ENCODE measurements at places on chromosomes 4 and X.

GRCh38 chrX:150269605-150270254, 93.4 kb upstream of the MAMLD1 start:
- DNase-seq: no peak

DNA sequence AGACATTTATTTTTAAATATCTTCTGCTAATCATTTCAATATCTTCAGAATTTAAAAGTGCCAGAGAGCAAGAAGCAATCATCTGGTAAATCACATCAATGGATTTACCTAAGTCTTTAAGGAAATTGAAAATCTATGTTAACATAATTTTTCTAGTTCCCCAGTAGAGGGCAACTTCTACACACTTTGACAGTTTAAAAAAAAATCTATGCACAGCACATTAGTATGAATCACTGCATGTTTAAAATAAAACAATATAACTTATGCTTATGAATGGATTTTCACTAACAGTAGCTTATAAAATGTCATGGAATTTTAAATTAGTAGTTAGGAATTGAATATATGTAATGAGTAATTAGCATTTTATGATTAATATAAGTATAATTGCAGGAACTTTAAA, 126.5 kb downstream of the REELD1 start:
- no peak for DNase-seq

DNA sequence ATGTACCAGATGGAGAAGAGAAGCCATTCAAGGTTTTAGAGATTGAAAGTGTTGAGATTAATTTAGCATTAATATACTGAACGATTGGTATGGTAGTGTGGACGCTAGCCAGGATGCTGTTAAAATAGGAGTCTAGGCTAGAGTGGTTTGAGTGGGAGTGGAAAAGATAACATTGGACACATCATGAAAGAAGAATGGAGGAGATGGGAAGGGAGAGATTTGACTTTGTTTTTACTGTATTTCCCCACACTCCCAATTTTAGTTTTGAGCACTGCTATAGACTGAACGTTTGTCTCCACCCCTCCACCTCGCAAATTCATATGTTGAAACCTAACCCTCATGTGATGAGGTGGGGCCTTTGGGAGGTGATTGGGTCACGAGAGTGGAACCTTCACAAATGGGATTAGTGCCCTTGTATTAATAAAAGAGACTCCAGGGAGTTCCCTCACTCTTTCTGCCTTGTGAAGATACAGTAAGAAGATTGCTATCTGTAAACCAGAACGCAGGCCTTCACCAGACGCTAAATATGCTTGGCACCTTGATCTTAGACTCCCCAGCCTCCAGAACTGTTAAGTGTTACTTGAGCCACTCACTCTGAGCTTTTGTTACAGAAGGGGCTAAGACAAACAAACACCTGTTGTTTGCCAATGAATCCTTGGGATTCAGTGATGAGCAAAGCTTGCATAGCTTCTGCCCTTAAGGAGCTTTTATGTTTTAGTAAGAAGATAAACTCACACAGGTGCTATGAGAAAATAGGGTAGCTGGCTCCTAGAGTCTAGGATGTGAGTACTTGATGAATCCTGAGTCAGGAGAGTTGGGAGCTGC, 25.8 kb downstream of the USP9X start:
- DNase-seq: no peak

- no peak for DNase-seq
Observed at GRCh38 chrX:55167124-55167803, 52.9 kb upstream of the PAGE5 start.

DNA sequence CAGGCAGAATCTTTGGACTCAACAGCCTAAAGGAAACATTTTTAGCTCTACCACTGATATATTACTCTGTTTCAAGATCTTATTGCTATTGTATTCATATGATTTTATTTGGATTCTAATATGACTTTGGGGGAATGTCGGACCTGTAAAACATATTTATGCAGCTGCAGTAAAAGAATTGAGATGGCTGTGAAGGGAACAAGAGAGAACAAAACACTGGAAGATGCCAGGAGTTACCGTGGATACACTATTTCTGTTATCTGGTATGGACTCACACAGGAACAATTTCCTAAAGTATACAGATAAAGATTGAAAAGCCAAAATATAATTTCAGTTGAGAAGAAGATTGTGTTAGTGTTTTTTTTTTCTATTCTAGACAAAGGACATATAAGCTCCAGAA, 113.0 kb upstream of the DCLK2 start:
- DNase-seq: no peak

DNA sequence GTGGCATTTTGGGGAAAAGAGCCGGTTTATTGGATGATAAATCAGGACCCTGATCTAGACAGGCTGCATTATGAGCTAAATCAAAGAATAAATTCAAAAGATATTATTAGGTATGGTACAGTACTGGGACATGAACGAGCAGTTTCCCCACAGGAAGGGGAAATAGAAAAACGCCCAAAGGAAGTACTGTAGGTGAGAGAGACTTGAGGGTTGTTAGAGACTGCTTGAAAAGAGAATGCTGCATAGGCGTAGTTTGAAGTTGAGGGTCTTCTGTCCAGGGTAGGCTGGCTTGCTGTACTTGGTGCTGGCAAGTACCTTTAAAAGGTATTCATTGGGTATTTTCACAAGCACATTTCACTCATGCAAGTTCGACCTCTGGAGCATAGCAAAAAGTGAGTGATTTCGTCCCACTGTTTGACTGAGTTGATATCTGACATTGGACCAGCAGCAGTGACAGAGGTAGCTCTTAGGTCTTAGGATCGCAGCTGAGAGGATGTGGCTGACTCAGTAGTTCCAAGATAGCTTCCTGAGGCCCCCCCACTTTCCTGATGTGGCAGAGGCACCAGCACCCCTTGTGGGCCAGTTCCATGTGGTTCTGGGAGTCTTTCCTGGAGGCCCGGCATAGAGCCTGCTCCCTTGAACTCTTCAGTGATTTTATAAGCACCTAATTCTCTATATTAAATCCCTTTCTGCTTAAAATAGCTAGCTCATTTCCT, 64.3 kb downstream of the TMEM131L start:
- DNase-seq: no peak

DNA sequence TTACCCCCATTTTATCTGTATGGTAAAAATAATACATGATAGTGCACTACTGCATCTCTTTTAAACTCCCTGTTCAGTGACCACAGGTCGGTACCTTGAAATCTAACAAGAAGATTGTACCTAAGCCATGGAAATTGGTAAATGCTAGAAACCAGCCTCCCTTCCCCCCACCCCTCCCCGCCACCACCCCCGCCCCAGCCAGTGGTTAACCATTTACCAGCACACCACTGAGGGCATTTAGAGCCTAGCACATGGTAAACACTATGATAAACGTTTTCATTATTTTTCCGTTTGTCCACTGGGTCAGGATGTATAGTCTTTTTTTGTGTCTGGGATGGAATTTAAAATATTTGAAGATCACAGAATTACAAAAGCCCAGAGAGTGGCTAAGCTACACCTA, 703 bp upstream of the FTSJ1 start:
- DNase-seq: no peak

DNA sequence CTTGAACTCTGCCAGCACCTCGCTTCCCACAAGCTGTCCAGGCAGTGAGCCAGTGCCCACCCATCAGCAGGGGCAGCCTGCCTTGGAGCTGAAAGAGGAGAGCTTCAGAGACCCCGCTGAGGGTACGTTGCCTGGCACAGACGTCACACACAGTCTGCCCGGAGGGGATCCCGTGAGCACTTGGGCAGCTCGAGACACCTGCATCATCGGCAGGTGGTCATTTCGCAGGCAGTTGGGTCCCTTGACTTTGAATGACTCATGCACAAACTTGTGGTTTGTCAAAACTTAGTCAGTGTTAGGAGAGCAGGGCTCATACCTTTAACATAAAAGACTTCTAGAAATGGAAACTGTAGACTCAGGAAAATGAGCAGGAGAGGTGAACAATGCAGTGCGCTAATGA, 9.9 kb downstream of the TACC3 start:
- no peak for DNase-seq

GRCh38 chr4:98421111-98421510, 159.9 kb downstream of the RAP1GDS1 start:
- DNase-seq: no peak

DNA sequence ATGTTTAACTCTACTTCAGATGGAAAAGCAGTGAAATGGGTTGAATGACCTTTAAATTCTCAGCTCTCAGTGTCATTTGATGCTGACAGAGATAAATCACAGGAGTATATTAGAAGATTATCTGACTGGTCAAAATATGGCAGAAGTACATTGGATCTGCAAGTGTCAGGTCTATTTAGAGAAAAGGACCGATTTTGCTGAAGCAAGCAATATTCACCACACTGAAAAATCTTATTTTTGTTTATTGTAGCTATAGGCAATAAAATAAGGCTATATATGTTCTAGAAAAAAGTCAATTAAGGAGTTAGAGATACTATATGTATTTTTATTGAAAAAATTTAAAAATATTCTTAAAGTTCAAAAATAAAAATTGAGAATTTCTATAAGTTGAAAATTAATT, 325.3 kb downstream of the CXXC4 start:
- DNase-seq: no peak

DNA sequence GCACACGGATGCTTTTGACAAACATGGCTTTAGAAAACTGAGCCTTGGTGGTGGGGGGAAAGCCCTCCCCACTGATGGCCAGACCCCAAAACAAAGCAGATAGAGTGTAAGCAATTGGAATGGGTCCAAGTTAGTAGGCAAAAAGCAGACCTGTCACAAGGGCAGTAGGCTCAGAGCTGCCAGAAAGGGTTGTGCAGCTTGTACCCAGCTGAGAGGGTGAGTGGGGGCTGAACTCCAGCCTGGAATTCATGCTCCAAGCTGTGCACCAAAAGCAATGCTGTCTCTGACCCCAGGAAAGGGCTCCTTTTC, 101.1 kb upstream of the TEX13D start:
- DNase-seq: no peak

DNA sequence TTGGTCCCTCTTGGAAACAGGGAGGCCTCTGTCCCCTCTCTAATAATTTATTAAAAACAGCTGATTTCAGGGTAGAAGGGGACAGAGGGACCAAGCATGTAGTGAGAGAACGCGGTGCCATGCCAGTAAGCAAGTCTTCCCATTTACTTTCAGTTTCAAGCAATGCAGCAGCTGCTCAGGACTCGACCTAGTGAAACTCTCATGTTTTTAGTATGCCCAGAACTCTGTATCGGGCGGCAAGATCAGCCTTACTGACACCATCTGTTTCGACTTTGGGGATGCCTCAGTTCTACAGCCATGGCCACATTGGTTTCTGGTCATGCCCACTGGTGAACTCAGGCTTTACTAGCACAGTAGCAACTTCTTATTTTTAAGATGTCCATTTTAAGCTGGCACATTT, 40.6 kb downstream of the ZNF81 start:
- DNase-seq: no peak

- no peak for DNase-seq
Observed at GRCh38 chrX:70454441-70455365, 10.1 kb downstream of the DLG3 start.

- DNase-seq: no peak
Observed at GRCh38 chr4:140237616-140238350, 83.8 kb upstream of the MAML3 start.

- DNase-seq: no peak
Observed at GRCh38 chr4:161907590-161907955, 256.2 kb downstream of the FSTL5 start.

GRCh38 chr4:138663883-138664282, 351.7 kb upstream of the NOCT start:
- DNase-seq: no peak

- DNase-seq: no peak
Observed at GRCh38 chr4:182400790-182401189, 157.6 kb downstream of the TENM3 start.

DNA sequence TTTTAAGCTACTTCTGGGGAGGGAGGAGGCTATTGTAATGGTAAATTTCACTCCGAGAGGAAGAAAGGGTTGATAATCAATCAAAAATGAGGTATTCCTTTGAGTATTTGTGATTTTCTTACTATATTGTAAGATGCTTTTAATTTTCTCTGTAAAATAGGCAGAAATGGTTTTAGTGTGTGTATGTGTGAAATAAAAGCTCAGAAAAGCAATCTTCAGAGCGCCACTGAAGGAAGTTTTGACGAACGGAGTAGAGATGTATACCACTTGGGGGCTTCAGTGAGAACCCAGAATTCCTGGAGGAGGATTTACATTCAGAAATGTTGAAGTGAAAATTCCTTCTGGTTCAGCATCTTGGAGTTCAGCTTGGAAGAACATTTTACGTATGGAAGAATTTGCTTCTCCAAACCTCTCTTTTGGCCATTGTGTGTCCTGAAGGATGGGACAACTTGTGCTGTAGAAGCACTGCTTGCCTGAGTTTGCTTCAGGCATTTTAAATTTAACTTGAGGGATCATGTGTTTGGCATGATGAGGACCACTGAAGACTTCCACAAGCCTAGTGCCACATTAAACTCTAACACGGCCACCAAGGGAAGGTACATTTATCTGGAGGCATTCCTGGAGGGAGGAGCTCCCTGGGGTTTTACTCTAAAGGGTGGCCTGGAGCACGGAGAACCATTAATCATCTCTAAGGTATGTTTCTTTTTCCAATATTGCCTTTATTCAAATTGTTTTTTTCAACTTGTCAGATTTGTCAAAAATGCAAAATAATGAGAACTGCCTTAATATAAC, 695 bp downstream of the SHROOM3 start:
- DNase-seq: no peak

- no peak for DNase-seq
Observed at GRCh38 chr4:156771171-156771837, 200.3 kb downstream of the PDGFC start.

DNA sequence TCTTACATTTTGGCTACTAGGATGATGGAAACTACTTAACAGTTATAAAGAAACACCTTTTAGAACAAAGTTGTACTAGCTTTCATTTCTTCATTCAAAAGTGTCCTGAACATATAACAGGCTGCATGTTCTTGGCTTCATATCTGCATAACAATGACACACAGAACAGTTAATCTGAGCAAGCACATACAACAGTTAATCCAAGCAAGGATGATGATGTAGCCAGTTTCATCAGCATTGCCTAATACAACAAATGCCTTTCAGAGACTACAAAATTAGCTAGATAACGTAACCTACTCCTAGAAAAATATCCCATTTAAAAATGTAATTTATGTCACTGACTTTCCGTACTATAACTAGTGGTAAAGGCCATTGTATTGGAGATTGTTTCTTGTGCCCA, 182.1 kb downstream of the SCFD2 start:
- DNase-seq: no peak

DNA sequence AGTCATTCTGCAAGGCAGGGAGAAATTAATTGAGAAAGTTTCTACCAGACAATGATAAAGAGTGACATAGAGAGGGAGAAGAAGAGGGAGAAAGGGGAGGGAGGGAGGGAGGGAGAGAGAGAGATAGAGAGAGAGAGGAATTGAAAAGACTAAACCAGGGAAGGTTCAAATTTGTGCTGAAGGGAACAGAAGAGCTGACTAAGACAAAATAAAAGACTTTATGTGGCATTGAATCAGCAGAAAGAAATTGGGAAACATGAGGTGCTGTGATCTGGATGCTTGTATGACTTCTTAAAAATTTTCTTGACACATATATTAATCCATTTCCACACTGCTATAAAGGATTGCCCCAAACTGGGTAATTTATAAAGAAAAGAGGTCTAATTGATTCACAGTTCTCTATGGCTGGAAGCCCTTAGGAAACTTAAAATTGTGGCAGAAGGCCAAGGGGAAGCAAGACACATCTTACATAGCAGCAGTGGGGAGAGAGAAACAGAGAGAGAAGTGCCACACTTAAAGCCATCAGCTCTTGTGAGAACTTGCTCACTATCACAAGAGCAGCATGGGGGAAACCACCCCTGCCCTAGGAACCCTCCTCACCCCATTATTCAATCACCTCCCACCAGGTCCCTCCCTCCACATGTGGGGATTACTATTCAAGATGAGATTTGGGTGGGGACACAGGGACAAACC, 13.5 kb upstream of the CXCL6 start:
- DNase-seq: no peak

GRCh38 chr4:74583089-74583700, 138.3 kb downstream of the AREG start:
- no peak for DNase-seq
